Calu3 (cell line): ENCODE measurements at places on chromosomes 7 and 10.

DNA sequence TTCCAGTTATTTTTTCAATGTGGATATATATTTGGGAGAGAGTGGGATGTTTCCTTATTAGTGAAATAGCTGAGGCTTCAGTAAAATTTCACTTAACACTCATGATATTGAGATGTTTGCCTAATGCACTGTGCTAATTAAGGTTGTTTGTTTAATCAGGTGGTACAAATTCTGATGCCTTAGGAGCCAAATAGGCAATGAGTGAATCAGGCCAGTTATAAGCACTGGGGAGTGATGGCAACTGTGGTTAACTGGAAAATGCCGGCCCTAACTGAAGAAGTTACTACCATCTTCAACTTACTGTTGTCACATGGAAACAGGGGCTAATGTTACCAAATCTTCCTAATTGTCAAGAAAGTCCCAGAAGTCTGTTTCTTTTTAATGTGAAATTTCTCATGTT, 32.0 kb downstream of the VCL start:
- DNase-seq: no peak

GRCh38 chr7:74584160-74584954, 73.2 kb upstream of the GTF2I start:
- DNase-seq: no peak

DNA sequence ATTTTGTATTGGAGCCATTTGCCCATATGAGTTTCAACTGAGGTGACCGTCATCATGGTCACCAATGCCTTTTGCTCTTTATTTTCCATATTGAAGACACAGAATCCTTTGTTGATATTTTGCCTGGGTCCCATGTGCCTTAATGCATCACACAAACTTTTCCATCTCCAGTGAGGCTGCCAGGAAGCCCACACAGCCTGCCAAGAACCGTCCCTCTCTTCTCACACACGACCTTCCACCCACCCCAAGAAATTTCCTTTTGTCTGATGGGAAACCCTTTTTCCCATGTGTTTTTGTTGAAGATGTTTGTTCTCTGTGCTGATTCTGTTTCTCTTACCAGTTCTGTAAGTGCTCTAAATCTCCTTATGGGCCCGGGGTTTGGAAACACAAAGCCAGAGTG, 168.9 kb downstream of the CSTF2T start:
- no peak for DNase-seq

GRCh38 chr7:157028199-157028903, 17.9 kb upstream of the MNX1 start:
- DNase-seq: no peak

DNA sequence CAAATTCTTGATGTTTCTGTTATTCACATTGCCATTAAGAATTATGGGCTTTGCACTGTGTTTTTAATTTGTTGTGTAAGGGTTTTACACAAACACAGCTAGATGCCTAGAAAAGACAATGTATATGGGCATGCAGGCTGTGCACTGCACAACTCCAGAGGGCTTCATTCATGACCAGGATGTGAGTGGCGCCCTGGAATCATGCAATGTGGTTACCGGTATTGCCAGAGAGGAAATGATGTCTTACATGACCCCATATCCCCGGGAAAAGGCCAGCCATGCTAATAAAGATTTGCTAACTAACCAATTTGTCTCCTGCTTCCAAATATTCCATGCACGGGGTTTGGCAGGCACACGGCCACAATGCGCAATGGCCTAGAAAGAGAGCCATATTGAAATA, 16.9 kb downstream of the KCNMA1 start:
- DNase-seq: no peak

- no peak for DNase-seq
Measured at GRCh38 chr10:113442336-113442735, 110.5 kb upstream of the HABP2 start.

DNA sequence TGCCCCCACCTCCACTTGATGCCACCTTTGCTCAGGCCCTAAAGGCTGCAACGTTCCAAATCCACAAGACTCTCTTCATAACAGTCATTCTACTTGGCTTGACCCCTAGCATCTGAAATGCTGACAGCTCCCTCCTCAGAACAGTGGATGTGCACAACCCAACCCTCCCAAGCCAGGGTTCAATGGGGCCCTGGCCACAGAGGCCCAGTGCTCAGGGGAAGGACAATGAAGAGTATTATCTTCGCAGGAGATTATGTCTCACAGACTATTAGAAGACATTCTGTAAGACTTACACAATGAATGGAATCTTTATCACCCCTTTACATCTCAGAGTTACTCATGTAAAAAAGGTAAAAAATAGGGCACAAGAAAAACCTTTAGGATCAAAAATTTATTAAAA, 20.4 kb downstream of the ERCC6 start:
- DNase-seq: no peak

- no peak for DNase-seq
Measured at GRCh38 chr7:51249991-51250390, 66.6 kb downstream of the COBL start.

DNA sequence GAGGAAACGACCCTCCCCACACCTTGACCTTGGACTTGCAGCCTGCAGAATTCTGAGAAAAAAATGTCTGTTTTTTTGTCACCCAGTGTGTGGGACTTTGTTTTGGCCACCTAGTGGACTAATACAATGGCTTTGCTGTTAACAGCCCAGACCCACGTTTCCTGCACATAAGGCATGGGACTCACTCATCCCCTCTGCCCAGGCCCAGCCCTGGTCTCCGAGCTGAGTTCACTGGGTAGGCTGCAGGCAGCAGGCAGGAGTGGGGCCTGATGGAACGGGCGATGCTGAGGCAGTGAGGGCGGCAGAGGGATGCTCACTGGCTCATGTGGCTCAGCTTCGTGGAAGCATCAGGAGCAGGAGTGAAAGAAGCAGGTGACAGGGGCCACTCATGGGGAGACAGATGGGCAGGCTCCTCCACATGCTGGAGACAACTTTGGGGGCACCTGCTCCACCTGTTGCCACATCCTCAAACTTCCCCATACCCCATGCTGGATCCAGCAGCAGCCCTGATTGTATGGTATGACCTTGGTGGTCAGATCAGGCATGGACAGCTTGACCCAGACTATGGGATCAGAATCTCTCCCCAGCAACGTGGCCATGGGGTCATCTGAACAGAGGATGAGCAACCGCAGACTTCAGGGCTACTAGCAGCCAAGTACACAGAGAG, 65.8 kb upstream of the ANTXRL start:
- peak; percentile 32 for DNase-seq

DNA sequence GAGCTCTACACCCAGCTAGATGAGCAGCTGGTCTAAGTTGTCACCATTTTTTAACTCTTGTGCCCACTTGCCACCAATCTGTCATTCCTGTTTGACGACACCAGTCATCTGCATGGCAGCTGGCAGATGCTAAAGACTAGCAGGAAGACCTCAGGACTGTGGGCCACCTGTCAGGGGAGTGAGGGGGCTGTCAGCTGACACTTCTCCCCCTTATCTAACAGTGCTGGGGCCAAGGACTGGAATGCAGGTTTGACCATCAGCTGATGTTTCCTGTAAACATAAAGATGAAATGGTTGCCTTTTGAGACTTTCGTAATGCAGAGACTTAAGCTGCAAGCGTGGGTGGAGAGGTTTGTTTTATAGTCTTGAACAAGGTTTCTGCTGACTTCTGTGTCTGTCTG, 93.5 kb downstream of the WNT2 start:
- no peak for DNase-seq

DNA sequence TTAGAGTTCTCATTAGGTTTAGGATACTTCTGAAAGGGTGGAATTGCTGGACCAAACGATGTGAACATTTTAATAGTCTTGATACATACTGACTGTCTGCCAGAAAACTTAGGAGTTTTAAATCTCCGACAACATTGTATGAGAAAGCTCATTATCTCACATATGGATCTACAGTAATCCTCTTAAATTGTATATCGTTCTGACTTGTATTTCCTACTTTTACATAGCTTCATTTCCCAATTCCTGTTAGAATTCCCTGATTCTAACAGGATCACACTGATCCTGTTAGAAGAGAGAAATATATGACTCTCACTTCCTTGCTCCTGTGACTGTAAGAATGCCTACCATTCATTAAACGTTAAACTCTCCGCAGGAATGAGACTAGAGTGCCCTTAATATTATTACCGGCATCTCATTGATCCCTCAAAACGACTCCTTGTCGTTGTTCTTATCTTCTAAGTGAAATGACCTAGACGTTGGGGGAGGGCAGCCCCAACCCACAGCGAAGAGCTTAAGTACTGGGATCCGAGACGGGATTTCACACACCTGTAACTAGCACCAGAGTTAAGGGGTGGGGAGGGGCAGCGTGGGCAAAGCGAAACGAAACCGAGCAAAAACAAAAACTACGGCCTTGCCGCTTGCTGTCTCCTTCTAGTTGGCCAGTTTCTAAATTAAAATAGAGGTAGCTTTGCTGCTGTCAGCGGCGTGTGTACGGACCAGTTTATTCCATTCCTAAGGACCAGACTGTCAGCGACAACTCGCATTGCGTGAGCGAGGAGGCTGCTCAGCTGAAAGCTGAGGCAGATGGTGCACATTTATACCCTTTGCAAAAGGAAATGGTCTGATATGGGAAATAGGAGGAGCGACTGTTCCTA, 678 bp upstream of the TMEM106B start:
- DNase-seq: peak; percentile 64

GRCh38 chr10:112952282-112953173, 2.5 kb downstream of the TCF7L2 start:
- DNase-seq: peak; percentile 5

- DNase-seq: no peak
Measured at GRCh38 chr7:148701414-148701813, 2.7 kb downstream of the CUL1 start.

DNA sequence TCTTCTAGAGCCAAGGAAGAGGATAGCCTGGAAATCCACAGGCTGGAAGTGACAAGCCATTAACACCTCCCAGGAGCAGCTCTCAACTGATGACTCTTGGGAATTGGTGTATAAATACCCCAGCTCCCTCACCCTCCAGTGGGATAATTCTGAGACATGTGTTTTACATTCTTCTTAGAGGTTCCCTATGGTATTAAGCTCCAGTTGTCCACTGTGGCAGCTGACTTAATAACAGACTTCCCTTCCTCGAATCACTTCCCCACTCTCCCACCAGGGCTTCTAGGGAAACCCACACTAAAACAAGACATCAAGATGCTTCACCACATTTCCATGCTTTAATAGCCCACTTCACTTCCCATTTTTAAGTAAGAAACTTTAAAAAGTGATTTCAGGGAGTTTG, 47.2 kb downstream of the FAM107B start:
- DNase-seq: no peak

DNA sequence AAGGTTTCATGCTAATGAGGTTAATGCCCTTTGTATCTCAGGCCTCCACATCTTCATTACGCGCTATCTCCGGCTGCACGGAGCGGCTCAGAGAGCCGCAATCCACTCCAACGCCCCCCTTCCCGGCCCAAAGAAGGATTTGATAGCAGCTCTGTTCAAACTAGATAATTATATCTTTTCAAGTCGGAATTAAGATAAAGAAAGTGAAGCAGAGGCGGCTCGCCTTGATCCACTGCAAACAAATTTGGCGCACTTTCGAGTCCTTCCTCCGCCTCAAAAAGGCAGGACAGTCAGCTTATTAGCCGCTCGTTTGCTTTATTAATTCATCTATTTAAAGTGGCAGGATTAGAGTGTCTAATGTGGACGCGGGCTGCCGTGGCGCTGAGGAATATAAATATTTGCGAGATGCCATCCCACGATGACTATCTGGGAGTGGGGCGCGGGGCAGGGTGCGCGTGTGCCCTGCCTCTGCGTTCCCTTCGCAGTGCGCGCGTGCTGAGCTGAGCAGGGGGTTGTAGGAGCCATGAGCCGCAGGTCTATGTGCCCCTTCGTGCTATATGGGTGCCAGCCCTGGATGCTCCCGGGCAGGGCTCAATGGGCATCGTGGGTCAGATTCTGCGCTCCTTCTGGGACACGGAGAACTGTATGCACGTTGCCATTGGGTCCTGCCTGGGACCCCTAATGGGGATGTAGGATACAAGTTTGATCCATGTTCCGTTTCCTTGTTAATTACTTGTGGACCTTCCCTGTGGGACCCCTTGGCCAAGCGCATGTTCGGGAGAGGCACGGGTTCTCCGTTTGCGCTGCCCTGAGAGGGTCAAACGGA, 9.0 kb downstream of the EMX2 start:
- no peak for DNase-seq

GRCh38 chr7:157814931-157815705, 478.3 kb downstream of the DNAJB6 start:
- no peak for DNase-seq

DNA sequence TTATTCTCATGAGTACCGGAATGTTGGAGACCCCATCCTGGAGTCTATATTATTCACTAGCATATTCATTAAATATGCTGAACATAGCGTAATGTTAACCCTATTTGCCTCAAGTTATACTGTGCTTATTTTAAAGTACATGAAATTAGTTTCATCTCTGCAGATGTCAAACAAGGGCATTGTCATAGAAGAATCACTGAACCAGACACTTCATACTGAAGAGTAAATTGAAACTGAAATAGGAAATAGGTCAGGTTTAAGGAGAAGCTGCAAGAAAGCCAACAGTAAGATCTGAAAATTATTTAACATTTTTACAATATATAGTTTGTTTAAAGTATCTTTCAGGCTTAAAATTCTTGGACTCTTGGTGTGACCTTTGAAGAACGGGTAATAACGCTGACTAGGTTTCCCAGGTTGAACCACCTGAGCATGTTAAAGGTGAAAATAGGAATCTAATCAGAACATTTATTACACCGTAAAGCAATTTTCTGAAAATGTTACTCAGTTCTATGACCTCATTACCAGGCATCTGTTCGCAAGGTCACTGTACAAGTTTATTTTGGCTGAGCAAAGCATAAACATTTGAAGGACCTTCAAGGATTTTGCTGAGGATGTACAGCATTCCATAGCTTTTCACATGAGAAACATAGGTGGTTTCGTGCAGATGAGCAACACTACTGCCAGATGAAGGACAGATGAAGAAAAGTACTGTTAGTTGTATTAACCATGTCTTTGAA, 82.7 kb downstream of the REEP3 start:
- no peak for DNase-seq

- no peak for DNase-seq
Measured at GRCh38 chr7:41375582-41375981, 327.3 kb downstream of the INHBA start.

DNA sequence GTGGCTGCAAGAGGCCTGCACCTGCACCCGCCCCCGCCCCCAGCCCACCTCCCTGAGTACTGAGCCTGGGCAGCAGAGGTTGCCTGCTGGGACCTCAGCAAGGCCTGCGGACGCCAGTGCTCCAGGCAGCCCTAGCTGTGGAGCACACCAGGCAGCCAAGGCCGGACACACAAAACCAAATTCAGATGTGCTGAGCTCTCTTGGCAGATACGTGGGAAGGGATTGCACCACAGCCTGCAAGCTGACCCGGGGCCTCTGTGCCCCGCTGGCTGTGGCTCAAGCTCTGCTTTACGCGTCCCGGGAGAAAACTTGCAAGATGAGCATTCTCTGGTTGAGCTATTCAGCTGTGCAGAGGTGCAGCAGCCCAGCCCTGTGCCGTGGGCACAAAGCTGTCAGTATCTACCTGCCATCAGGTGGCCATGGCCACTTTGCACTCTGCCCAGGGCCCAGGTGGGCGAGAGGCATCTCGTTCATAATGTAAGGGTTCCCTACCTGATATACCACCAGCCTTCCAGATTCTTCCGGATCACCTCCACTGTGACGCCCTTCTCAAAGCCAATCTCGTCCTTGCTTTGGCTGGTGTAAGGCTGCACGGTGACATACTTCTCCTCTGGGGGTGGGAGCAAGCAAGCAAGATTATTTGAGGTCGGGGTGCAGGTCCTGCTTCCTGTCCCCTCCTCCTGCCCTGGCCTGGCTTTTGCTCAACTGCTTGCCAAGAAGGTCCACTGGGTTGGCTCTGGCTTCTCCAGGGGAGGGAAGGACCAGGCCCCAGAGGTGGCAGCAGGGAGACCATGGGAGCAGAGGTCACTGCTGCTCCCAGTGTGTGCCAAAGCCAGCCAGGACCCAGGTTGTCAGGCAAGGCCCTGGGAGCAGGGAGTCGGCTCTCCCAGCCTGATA, 123.4 kb downstream of the NEURL1 start:
- no peak for DNase-seq
